Stimulated activated CD8-positive, alpha-beta memory T cell treated with anti-CD3 and anti-CD28 coated beads, Interleukin-4, amount 100 ng/mL, for 24 hours (primary cell): ENCODE measurements at places on chromosomes 3 and 15.

DNA sequence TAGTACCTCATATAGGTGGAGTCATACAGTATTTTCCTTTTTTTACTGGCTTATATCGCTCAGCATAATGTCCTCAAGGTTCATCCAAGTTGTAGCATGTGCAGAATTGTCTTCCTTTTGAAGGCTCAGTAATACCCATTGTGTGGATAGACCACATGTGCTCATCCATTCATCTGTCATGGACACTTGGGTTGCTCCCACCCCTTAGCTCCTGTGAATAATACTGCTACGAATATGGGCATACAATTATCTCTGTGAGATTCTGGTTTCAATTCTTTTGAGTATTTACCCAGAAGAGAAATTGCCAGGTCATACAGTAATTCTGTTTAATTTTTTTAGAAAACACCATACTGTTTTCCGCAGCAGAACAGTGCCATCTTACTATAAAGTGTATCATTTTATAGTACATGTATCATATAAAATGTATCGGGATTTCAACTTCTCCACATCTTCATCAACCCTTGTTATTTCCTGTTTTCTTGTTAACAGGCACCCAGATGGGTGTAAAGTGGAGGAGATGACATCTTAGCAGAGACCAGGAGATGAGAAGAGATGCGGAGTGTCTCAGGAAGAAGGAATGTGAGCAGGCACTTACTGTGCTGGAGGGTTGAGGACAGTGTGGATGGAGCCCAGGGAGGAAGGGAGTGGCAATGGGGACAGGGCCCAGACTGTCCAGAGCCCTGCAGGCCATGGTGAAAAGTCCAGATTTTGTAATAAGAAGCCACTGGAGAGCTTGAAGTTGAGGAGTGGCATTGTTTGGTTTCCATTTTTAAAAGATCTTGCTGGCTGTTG lies 27.0 kb upstream of the PRR23E start:
- no peak for DNase-seq

DNA sequence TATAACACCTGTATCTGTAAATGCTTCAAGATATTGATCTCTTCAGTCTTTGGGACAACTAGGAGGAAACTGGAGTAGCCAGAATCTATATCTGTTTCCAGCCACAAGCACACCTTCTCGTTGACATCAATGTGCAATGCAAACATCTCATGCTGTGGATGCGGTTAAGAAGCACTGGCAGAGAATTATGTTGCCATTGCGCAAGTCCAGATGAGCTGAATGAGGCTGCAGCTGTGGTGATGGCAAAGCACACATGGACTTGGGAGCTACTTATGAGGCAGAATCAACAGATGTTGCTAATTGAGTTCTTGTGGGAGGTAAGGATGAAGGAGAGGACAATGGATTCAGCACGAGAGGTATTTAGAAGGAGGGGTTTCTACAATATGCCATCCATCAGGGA lies 90.9 kb downstream of the STRIT1 start:
- DNase-seq = no peak

GRCh38 chr3:40660554-40660953 lies 135.8 kb downstream of the ZNF621 start:
- DNase-seq = no peak

- no peak for DNase-seq
These were observed 5.1 kb downstream of the EPHB3 start for GRCh38 chr3:184566441-184567414.

DNA sequence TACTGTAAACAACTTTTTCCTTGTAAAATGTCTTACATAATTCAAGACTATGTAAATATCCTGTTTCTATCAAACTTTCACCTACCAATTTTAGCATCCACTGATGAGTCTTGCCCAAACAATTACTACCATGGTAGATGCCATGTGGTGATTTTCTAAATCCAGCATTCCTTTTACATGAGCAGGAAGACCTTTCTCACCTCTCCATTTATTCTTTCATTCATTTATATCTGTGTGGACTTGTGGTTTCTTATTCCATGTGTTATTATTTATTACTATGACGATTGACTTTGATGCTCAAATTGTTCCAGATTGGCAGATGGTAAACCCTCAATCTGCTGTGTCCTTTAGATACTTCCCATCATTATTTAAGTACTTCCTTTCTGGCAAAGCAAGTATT lies 62.4 kb downstream of the IFT57 start:
- no peak for DNase-seq

GRCh38 chr15:101669744-101670143 lies 17.6 kb upstream of the TM2D3 start:
- no peak for DNase-seq

DNA sequence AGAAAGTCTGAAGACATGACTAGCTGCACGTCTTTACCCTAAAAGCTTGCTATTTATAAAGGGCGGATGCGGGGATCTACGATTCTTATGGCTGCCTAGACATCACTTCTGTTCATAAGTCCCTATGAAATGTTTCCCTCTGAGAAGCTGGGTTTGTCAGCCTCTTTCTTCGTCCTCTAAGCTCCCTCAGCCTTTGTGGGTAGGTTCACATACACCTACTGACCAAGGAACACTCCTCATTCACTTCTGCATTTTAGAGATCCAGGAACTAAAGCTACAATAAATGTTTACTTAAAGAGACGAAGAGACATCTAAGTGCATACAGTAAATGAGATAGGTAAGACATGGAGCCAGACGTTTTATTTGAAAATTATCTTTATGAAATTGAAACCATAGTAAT lies 16.7 kb upstream of the RAMAC start:
- no peak for DNase-seq

DNA sequence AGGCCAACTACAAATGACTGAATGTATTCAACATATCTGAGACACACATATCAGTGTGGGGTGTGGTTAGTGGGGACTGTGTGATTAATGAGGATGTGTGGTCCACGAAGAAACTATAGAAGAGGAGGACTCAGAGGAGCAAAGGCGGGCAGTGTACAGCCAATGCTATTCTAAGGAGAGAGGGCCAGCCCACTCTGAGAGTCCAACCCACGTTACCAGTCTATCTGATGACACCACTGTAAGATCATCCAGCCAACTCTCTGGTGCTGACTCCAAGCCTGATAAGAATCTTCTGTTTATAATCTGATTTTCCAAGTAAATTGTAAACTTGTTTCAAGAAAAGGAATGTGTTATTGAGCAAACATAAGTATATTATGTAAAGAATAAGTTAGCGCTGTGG lies 47.2 kb downstream of the MCF2L2 start:
- no peak for DNase-seq

DNA sequence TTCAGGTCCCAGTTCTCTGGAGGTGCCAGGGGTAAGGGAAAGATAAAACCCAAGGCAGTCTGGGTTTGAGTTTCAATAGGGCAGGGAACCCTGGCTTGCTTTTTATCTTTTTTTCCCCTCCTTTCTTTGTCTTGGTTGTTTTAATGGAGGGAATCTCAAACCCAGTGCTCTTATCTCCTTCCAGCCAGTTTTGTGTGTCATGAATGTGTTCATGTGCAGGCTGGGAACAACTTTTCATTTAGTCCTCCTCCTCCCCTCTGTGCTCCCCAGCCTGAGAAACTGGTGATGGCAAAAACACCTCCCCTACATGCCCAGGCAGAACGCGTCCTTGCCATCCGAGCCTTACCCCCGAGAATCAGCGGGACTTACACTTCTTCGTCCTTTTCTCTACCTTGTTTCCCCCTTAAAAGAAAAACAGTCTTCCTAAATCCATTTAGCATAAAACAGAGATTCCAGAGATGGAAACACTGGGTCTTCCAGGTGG lies 10.9 kb downstream of the SEMA3G start:
- no peak for DNase-seq

- no peak for DNase-seq
These were observed 17.7 kb downstream of the TOPAZ1 start for GRCh38 chr3:44259404-44259803.

DNA sequence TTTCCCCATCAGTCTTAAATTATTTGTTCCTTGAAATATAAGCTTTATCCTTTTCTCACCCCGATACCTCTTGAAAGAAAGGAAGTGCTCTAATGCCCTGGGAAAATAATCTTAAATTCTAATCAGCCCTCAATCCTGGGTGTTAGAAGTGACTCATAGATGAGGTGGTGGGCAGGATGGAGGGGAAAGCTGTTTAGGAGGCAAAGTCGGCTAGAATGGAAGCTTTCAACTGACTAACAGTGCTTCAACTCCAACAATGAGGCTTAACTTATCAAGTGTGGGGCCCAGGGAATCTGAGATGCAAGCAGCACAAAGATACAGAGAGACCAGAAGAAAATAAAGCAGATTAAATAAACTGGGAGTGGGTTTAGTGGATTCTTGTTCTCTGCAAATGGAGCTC lies 175.8 kb downstream of the EPHB1 start:
- DNase-seq = no peak

DNA sequence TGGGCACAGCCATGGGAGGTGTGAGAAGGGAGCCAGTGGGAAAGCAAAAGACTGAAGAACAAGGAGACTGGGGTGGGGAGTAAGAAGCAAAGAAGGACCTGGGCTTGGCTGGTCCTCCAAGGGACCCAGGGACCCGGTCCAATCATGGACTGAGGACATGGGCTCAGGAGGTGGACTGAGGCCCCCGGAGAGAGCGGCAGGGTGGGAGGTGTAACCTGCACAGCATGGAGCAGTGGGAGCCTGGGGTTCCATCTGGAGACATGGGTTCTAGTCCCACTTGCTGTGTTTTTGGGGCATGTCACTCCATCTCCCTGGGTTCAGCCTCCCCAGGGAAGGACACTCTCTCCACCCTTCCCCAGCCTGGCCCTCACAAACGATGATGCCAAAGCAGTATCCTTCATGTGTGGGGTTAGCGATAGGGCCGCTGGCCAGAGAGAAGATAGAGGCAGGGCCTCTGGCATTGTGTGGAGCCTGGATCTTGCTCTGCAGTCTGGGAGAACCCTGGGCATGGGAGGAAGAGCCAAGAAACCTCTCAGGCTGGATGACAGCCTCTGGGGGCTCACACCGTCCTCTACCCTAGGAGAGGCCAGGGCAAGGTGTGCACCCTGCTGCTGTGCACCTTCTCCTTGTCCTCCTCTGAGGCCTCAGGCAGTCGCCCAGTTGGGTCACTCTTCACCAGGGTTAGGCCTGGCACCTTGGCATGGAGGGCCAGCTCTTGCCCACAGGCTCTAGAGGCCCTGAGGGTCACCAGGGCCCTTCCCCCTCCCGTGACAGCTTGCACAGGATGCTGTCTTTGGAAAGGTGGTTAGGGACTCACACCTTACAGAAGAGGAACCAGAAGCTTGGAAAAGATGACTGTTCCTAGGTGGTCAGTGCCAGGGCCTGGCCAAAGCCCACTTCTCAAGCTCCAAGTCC lies 26.0 kb downstream of the FBXW12 start:
- DNase-seq = no peak

GRCh38 chr3:33125840-33126239 lies 12.0 kb downstream of the CRTAP start:
- no peak for DNase-seq

- DNase-seq = no peak
These were observed 435.8 kb upstream of the EPHA3 start for GRCh38 chr3:88671573-88671972.

- no peak for DNase-seq
These were observed 266.1 kb downstream of the ARRDC4 start for GRCh38 chr15:98226578-98226977.

DNA sequence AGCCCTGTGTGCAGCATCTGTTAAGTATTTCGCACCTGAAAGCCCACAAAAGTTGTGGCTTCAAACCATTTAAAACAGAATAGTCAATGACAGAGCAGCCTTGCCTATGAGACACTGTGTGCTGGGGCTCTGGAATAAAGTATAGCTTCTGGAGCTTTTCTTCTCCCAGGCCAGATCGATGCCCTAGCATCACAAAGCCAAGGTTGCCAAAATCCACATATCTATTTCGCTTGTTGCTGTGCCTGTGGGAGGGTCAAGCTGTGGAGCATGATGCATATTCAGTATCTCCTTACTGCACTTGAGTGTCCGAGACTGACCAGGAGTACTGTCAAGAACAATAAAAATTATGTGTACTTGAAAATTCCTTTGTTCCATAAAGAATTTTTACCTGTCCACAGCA lies 7.6 kb downstream of the PLOD2 start:
- no peak for DNase-seq

DNA sequence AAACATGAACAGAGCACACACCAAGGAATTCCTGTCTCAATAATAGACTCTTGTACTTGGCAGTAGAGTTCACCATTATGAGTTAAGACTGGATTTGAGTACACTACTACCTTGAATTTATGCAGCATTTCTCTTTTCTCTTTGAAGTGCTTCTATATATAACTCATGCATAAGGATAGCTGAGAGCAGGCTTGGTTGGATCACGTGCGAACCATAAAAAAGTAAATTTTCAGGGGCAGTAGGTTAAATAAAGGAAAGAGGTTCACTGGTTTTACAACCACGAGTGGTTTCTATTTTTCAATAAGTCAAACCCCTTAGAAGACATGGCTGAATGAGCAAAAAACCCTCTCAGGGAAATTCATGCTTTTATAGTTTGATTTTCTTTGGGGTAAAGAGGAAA lies 28.6 kb upstream of the PDZRN3 start:
- no peak for DNase-seq

GRCh38 chr3:181725830-181726229 lies 14.1 kb downstream of the SOX2 start:
- DNase-seq = no peak

DNA sequence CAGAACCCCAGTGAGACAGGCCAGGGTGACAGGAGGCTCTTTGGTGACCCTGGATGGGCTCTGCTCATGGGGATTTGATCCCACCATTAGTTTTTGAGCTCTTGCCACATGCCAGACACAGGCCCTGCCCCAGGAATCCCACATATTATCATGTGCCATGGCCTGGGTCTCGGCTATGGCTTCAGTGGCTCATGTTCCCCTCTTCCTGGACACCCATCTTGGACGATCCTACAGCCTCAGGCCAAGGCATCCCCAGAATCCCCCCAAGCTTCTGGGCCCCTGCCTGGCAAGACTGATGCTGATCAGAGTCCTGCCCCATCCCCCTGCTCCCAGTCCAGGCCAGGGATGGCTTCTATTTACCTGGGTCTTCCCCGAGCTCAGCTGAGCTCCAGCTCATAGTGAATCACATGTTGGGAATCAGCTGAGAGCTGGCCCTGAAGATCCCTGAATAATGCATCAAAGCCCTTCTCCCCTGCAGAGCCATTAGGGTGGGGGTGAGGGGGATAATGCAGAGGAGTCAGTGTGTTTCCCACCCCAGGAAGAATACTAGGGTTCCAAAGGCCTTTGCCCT lies 50.9 kb upstream of the CHRNB4 start:
- DNase-seq = no peak

DNA sequence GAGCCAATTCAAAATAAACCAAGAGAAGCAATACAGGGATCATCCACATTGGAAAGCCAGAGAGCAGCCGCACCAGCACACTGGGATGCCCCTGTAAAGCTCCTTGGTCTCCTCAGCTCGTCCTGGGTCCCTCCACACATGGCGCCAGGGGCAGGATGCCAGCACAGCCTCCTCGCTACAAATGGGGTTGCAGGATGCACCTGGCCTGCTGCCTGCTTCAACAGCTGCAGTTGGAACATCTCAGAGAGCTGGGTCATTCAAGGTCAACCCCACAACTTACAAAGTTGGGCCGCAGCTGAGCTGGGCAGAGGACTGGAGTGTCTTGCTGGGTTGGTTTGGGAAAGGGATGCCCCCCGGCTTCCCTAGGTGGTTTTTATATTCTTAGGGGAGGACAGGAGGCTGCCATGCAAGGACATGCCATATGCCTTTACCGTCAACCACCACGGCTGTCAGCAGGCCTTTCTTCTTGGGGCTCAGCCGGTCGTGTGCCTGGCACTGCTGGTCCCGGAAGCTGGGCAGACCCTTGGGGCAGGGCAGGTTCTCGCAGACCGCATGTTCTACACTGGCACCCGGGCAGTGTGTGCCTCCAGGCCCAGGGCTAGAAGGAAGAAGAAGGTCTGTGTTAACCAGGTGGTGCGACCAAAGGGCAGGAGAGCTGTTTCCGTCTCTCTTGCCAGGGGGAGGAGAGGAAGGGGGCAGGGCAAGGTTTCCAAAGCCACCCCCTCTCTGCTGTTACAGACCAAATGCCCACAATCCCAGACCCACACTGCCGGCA lies 225.2 kb downstream of the ADAMTS17 start:
- DNase-seq = no peak
